ENCODE measurements at places on chromosomes 12 and 14.

GRCh38 chr14:36746872-36747271 lies 85.2 kb downstream of the PAX9 start:
- DNase-seq = no peak

DNA sequence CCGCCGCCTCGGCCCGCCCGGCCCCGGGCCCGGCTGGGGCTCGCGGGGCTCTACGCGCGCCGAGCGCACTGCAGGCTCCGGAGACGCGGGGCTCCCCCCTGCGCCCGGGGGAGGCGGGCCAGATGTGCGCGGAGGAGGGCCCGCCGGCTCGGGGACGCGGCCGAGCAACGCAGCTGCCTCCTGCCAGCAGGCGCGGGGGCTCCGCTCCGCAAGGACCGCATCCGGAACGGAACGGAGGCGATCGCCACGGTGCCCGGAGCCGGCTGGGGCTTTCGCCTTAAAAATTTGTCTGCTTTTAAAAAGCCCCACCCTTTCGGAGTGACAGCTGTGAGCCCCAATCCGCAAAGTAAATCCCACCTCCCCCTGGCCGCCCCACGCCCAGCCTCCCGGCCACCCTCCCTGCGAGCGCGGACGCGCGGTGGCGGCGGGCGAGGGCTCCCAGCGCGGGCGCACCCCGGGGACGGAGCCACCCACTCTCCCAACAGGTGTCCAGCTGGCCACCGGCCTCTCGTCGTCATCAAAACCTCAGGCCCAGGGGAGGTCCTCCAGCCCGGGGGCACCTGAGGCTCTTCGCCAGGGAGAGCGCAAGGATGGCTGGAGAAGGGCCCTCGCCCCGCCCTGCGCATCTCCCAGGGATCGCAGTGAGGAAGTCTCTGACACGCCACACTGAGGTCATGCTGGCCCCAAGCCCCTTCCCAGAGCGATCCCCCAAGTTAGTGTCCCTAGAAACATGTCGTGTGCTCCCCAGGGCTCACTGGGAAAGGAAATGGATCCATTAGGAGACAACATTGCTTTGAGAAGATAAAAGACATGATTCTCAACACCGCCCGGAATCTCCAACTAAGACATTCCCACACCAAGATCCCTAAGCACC lies at the start of gene TMEM132D:
Gene TMEM132D (minus strand): TSS at position 70 of the 874 bp plus-strand sequence.
- no peak for DNase-seq

DNA sequence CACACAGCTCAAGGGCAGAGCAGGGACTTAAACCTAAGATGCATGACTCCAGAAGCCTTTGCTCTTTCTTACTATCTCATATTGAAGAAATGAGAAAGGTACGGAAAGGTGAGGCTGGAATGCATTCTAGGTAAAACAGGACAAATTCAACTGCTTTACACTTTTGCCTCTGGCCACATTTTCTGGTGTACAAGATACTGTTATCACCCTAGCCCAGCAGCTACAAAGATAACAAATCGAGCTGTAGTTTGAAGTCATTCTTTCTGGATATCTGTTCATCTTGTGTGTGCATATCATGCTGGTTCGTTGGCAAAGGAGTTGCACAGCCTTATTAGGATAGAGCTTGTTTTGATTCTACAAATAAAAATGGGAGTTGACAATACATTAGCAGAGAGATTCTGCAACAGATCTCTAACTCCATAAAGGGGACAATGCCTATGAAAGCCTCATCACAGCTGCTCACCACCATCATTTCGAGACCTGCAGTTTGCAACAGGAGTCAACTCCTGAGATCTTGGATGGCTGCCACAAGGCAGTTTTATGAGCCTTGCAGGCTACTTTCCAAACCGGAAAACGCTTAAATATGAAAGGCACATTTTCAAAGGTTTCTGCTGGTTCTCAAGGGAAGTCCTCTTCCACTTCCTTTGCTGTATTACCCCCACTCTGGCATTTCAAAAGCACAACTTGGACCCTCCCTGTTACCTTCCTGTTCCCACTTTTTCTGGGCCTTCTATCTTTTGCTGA lies 64.9 kb downstream of the STXBP6 start:
- no peak for DNase-seq

DNA sequence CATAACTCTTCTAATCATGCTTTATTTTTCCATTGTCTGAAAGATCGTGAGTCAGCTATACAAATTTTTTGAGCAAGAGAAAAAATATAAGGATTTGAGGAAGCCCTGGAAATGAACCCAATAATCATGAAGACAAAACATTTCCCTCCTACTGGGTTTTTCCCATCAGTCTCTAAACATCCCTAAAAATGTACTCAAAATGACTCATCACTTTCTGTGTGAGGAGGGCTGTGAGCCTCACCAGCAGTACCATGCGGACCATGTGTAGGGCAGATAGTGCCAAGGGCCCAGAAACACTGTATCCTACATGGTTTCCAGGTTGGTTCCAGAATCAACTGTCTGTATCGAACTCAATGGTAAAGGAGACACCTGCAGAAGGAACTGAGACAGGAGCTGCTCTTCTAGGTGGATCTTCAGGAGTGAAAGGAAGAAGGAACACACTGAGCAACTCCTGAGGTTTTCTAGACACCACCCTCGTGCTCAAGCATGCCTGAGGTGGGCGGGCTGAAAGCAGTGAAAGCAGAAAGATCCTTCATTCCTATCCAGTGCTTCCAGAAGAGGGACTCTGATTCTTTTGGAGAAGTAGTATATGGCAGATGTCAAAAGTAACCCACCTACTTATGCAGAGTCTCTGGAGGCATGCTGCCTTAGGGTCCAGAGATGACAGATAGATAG lies 48.6 kb upstream of the RHOJ start:
- DNase-seq = no peak

- DNase-seq = no peak
Measured at GRCh38 chr14:29857551-29857950, 70.1 kb downstream of the PRKD1 start.

DNA sequence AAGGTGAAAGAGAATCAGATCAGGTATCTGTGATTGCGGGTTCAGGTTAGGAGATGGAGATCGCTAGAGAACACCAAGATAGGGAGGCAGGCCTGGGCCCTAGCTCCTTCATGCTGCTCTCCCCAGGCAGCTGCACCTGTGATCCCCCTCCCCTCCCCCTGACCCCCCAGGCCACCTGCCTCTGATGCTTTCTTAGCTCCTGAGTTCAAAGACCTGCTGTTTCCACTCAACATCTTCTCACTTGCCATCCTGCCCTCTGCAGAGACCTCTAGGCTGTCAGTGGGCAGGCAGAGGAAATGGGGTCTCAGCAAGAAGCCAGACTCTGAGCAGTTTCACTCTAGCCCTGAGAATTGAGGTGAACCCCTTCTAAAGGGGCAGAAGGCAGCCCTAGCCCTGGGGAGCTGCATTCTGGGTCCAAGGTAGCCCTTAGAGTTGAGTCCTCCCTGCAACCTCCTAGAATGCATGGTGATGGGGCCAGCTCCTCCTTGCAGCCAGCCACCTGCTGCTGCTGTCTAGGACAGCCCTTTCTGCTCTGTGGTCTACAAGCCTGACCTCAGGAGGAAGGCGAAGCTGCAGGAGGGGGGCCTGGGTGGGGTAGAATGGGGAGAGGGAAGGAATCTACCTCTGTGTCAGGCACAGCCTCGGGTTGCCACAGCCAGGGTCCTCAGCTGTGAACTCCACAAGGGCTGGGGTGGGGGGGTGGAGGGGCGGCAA lies 6.4 kb upstream of the SLC48A1 start:
- DNase-seq = no peak

GRCh38 chr12:24615967-24616411 lies 332.9 kb downstream of the BCAT1 start:
- DNase-seq = no peak

DNA sequence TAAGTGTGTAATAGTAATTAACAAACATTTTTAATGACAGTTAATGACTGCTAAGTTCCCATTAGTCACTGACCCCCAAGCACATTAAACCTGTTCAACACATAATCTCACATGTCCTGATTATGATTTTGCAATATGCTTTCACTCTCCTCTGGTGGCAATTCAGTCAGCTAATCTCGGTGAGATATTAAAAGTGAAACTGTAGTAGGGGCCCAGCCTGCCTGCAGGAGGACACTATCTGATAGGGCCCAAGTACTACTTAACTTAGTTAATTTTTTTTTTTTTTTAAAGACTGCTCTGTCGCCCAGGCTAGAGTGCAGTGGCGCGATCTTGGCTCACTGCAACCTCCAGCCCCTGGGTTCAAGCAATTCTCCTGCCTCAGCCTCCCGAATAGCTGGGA lies 48.8 kb downstream of the CIT start:
- no peak for DNase-seq

DNA sequence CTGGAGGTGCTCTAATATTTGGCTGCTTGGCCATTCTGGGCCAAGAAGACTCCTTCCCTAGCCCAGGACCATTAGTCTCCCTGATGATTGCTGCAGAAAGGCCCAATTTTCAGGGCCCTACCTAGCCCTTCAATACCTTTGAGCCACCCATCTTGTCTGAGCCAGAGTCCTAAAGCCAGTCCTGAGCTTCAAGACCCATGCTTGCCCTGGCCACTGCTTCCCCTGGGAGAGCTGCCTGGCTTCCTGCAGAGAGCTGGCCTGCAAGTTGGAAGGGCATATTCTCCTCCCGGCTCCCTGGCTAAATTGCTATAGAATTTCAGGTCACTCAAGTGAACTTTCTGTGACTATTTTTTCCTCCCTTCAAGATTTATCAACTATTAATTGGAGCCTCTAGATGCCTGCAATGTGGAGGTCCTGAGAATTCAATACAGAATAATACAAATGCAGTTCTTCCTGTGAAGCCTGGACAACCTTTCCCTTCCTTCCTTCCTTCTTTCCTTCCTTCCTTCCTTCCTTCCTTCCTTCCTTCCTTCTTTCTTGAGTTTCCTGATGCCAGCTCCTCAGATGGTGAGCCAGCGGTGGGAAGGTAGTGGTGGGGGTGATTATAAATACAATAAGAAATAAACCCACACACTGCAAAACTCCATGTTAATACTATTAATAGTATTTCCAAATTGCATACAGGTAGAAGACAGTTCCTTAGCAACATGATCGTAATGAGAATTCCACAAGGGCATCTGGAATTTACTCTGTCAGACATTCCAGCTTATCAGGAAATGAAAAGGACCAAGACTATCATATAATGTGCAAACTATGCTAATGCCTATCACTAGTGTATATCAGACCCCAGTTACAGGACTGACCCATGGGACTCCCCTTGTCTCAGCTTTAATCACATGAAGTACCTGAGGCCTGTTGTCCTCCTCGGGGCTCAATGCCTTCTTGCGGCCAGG lies 108.1 kb downstream of the ZFP36L1 start:
- no peak for DNase-seq

DNA sequence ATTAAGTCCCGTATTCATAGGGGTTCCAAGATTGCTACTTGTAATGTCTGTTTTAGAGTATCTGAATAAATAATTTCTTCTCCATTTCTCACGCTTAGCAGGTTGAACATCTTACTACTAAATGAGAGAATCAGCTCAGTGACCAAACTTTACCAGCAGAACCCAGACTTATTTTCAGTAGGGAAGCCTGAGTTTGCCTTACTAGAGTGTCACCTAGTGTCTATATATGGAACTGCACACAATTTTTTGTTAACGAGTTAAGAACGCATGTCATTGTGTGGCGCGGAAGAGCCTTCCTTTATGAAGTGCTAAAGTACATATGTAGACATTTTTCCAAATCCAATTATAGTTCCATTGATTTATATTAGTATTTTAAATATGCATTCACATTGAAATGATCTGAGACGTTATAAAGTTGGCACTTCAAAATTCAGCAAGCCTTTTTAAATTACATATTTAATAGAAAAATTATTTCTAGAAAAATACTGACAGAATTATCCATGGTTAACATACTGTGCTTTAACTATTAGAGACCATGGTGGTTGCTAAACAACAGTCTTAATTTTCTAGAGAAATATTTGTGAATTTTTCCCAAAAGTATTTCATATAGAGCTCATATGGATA lies 88.3 kb downstream of the RPS29 start:
- DNase-seq = peak; percentile 62

DNA sequence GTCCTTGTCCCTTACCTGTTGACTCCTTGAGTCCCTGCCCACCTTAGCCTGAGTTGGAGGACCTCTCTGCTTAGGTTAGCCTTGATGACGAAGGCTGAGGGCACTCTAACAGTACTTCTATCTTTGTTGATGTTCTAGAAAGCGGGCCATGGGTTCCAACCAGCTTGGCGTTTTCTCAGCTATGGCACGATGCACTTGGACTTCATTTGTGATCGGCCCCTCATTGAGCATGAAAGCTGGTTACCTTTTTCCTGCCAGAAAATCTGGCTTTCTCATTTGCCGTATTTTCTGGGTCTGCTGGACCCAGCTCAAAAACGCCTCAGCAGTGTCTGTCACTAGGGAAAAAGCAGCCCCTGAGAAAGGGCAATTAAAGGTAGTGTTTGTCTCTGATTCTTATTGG lies 290.8 kb downstream of the EMP1 start:
- DNase-seq = no peak
